ENCODE measurements at places on chromosomes 1 and 21.
A peak's percentile ranks its signal among the peaks of the same experiment; 100 is the strongest.

DNA sequence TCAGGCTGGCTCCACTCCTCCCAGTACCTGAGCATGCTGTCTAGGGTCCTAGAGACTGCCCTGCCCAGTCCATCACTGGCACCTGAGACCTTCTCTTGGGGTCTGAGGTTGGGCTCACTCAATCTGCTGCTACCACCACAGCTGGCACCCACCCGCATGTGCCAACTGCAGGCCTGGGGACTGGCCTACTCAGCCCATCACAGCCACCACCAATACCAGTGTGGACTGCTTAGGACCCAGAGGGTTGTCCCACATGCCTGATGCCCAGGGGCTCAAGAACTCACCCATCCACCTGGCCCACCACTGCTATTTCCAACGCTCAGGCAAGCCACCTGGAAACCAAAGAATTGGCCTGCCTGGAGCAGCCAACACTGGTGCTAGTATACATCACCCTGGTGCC is 63.5 kb downstream of the CYP4B1 start:
- DNase-seq: no peak

- DNase-seq: peak; percentile 38
Observed at GRCh38 chr1:223081181-223081994, 61.7 kb downstream of the TLR5 start.

- DNase-seq: no peak
Observed at GRCh38 chr1:198830412-198830811, 191.6 kb downstream of the PTPRC start.

DNA sequence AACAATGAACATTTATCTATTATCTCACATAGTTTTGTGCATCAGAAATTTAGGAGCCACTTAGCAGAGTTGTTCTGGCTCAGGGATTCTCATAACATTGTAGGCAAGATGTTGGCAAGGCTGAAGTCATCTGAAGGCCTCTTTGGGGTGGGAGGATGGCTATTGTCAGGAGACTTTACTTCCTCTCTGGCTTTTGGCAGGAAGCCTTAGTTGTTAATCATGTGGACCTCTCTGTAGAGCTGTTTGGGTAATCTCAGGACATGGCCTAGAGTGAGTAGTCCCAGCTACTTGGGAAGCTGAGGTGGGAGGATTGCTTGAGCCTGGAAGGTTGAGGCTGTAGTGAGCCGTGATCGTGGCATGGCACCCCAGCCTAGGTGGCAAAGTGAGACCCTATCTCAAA is 40.2 kb downstream of the RASAL2 start:
- DNase-seq: no peak

DNA sequence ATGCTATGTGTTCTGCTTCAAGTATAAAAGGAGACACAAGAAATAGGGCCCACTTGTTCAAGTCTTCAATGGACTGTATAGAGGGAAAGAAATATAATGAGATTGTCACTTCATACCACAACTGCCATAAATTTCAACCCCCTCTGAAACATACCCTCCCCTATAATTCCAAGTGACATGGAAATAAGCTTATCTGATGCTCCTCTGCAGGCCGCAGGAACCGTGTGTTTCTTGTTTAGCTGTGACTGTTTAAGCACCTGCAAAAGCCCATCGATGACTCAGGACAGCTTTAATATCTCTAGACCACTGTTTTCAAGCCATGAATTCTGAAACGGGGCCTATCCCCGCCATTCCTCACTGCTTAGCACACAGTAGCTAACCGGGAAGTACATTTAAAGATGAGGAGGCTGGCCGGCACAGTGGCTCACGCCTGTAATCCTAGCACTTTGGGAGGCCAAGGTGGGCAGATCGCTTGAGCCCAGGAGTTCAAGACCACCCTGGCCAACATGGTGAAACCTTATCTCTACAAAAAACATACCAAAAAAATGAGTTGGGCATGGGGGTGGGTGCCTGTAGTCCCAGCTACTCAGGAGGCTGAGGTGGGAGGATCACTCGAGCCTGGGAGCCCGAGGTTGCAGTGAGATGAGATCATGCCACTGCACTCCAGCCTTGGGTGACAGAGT is 4.2 kb downstream of the HLCS start:
- DNase-seq: no peak

DNA sequence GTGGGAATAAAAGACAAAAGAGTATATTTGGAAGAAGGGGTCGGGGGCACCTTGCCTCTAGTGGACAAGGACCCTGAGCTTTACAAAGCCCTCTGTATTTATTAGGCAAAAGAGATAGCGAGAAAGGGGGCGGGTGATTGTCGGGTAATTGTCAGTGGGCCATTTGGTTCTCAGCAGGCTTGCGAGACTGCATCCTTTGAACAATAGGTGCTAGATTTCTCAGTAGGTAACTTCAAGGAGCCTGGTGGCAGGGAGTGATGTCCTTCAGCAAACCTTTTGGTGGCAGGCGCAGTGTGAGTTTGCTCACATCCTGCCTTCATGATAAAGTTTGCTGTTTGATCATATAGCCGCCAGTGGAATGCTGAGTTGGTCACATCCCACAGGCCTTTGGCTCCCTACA is 71.4 kb downstream of the AXDND1 start:
- no peak for DNase-seq

- DNase-seq: no peak
Observed at GRCh38 chr21:21606041-21606440, 607.8 kb downstream of the NCAM2 start.

GRCh38 chr1:199218533-199218932 is 579.7 kb downstream of the PTPRC start:
- no peak for DNase-seq

GRCh38 chr1:71351438-71351837 is 270.6 kb upstream of the ZRANB2 start:
- DNase-seq: no peak

- no peak for DNase-seq
Observed at GRCh38 chr21:46459356-46460112, 843 bp downstream of the DIP2A start.

GRCh38 chr1:178237121-178237520 is 143.2 kb downstream of the RASAL2 start:
- DNase-seq: no peak

- no peak for DNase-seq
Observed at GRCh38 chr1:78329475-78329874, 161.3 kb upstream of the PTGFR start.

GRCh38 chr21:14995226-14995625 is 69.6 kb downstream of the NRIP1 start:
- DNase-seq: no peak

DNA sequence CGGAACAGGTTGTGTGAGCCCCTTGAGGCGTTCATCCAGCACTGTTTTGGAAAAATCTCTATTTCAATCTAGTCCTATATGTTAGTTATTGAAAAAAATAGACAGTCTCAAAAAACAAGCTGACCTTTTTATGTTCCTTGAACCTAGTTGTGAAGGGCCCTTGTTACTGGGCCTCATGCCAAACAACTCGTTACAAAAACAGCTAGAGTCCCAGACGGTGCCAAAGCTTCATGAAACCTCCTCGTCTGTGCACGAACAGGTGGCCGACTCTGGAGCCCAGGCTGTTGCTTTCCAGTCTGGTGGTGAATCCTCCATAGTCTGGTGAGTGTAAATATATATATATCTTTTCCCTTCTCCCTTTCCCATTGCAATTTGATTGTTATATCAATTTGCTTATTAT is at the start of gene CHIA:
Gene CHIA (plus strand): TSS at position 222 of the 400 bp plus-strand sequence. CDS start 19,617 bp downstream, outside the sequence.
- no peak for DNase-seq

DNA sequence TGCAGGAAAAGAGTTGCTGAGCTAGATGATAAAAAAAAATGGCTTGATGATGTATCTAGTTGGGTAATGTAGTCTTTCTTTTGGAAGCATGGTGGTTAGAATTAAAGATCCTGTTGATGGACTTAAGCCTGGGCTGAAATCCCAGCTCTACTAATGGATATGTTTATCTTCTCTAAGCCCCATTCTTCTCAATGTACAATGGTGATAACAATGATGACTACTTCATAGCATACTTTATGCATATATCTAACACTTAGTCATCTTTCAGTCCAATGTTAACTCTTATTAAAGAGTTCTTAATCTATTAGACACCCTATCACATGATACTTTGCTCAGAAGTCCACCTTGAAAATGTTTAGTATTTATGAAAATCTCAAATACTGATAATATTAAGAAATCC is 189.5 kb downstream of the PLA2G4A start:
- DNase-seq: no peak

DNA sequence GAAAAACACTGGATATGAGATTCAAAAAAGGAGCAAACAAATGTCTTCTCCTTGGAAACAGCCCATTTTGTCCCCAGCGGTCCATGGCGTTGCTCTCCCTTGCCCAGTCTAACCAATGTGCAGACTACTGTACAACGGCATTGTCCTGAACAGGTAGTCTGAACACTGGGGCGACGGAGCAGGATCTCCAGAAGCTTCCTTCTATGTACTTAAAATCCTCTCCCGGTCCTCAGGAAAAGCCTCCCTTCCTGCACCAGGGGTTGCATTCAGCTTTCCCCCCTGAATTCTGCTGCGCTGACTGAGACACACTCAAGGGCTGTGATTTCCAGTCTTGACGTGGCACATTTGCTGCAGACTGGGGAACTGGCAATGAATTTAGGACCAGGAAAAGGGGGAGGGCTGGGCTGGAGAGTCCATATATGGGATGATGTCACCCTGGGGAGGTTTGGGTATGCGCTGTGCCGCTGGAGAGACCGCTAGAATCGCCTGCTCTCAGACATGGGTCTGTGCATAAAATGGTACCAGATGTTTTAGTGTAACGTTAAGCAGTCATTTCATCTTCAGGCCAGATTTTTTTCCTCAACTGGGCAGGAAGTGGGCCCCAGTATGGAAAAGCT is 275.9 kb upstream of the C1orf105 start:
- no peak for DNase-seq

GRCh38 chr1:224517171-224517570 is 82.6 kb upstream of the WDR26 start:
- no peak for DNase-seq

DNA sequence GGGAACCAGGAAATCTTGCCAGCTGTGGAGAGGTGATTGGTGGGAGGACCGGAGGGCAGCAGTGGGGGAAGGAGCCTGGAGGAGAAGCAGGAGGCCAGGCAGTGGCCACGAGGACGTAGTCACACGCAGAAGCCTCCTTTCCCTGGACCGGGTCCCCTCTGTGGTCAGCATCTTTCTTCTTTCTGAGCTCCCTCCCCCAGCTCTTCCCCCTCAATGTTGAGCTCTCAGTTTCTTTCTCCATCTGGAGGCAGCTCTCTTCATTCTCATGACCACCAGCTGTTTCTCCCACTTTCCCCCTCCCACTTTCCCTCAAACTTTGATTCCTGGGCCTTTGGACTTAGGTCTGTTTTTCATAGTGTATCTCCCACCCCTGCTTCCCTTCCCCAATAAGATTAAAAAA is 18.3 kb downstream of the KIRREL1 start:
- DNase-seq: no peak

DNA sequence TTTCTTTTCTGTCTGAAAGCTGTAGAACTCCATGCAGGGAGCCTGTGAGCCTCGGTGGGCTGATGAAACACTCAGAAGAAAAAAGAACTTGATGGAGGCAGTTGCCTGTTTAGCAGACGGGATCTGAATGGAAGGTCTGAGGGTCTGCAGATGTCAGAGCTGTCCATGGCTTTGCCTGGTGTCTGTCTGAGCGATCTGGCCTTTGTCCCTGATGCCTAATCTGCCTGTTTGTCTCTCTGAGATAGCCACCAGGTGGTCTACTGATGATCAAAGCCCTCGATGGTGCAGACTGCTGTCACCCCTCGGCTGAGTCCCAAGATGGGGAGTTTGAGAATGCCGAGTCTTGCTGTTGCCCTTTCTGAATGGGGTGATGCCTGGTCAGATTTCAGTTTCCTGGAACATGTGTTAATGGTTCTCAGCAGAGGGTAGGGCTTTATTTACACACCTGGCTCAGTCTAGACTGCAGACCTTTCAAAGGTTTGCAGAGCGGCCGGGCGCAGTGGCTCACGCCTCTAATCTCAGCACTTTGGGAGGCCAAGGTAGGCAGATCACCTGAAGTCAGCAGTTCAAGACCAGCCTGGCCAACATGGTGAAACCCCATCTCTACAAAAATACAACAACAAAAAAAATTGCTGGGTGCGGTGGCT is 90.4 kb downstream of the KIF26B start:
- no peak for DNase-seq

DNA sequence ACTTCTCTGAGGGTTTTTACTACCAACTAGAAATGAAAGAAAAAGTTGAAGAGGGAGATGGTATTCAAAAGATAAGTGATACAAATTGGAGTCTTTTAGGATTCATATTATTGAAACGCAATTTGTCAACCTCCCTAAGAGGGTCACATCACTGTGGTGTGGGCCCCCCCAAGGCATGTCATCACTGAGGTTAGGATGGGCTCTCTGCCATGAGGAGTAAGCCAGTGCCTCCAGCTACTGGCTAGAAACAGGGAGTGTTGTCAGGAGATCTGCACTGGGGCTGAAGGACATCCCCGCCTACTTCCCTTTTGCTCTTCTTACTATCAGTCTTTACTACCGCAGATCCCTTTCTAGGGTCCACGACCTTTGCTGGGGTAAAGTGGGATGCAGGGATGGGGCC is 25.9 kb downstream of the ITSN1 start:
- no peak for DNase-seq

DNA sequence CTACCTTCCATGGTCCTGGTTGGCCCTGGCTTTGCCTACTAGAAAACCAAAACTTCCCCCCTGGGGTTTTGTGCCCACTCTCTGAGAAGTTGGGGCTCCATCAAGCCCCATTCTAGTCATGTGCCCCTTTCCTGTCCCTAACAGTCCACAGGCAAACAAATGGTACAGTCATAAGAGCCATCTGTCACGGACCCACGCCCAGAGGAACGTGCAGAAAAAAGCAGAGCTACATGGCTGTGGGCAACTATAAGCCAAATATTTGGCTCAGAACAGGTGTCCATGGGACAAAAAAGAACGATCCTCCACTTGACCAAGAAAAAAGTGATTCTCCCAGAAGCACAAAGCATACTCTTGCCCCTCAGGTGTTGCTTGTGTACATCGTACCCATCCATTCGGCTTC is 14.6 kb upstream of the TRNAU1AP start:
- no peak for DNase-seq

- no peak for DNase-seq
Observed at GRCh38 chr1:207031632-207032264, 808 bp downstream of the C1orf116 start.

GRCh38 chr1:32393136-32393535 is 1.1 kb downstream of the BSDC1 start:
- DNase-seq: no peak

DNA sequence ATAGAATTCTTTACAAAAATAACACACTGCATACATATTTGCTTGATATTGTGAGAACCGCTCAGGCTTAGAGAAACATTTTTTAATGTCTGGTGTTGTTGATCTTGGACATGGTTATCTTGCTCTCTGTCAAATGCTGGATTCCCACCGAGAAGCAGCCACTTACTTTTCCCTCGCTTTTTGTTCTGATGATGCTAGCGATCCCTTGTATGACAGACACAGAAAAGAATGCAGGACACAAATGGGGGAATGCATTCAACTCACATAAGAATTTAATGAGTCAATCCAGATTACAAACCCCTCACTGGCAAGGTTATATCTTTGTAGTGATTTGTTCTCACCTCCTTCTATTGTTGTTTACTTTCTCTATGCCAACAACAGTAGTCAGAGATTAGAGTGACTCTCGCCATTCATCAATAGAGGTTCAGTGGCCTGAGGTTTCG is 76.8 kb upstream of the AKT3 start:
- no peak for DNase-seq

Data from T-helper 2 cell (primary cell).